ENCODE measurements at places on chromosomes 1 and 21.

- no peak for DNase-seq
These were observed 31.5 kb downstream of the JAK1 start for GRCh38 chr1:64934878-64935275.

DNA sequence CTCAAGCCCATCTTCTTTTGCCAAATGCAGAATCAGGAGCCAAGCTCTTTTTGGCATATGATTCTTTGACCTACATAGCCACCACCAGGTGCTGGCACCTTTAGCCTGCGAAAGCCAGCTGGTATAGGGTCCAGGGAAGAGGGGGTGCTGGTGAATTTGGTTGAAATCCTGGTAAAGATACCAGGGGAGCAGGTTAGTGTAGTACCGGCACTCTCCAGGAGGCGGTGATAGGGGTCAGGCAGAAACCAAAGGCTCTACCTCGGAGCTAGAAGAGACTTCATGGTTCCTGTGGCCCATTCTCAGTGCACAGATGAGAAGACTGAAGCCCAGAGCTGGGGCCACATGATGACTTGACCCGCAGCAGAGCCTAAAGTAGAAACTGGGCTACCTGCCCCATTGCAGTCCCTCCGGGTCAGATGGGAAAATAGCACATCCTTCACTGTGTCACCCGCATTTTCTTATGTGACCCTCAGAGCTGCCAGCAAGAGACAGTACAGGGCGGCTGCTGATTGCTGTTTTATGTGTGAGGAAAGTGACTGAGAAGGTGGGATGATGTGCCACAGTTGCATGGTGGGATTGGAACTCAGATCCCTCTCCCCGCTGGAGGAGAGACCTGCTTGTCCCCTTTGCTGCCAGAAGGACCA lies 36.0 kb upstream of the IL19 start:
- peak; percentile 71 for DNase-seq

DNA sequence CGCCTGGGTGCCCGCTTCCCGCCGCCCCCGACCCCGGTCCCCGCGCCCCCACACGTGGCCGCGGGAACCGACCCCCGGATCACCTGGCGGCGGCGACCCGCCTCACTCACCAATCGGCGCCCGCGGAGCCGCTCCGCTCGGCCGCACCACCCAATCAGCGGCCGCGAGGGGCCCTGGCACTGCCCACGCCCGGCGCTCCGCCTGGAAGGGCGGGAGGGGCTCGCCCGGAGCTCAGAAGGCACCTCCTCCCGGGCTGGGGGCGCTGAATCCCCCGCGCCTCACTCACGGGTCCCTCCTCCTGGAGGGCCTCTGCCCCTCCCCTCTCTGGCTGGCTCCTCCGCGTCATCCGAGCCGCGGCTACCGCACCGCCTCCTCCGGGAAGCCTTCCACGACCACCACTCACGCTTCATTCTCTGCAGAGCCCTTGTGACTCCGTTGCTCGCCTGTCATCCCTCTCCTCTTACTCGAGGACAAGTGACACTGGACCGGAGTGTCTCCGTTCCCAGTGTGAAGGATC lies 374 bp downstream of the SH2D5 start:
- DNase-seq = peak; percentile 43

- no peak for DNase-seq
These were observed 437.7 kb upstream of the KAZN start for GRCh38 chr1:14160781-14161180.

DNA sequence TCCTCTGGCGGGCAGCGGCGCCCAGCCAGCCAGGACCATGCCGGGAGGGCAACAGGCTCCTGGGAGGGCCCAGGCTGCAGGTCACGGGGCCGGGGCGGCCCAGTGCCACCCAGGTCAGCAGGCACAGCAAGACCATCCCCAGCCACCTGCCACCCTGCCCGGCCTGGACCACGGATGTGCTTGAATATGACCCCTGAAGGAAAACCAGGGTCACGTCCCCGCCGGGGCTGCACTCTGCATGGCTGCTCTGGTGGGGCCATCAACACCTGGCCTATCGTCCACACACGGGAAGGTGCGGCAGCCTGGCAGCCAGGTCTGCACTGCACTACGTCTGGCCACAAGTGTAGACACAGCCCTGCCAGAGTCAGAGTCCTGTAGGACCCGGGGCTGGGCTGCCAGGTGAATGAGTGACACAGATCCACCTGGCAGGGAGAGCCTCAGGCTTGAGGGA lies 6.9 kb downstream of the WNT9A start:
- no peak for DNase-seq

GRCh38 chr1:105083611-105084010 lies 1333.9 kb downstream of the AMY1C start:
- DNase-seq = no peak

DNA sequence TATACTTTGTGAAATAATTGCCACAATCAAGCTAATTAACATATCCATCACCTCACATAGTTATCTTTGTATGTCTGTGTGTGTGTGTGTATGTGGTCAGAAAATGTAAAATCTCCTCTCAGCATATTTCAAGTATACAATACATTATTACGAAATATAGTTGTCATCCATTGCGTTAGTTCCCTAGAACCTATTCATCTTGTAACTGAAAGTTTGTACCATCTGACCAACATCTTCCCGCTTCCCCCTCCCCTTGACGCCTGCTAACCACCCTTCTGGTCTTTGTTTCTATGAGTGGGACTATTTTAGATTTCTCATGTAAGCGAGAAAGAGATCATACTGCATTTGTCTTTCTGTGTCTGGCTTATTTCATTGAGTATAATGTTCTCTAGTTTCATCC lies 455.3 kb downstream of the KCNT2 start:
- DNase-seq = no peak

- DNase-seq = no peak
These were observed 890.6 kb downstream of the KCNT2 start for GRCh38 chr1:195717651-195718050.

- no peak for DNase-seq
These were observed 82.9 kb downstream of the MDM4 start for GRCh38 chr1:204599098-204599497.
